ENCODE measurements at places on chromosomes 6 and 20.

GRCh38 chr6:158024566-158025297 is 43.1 kb downstream of the SYNJ2 start:
- no peak for DNase-seq

GRCh38 chr6:74568861-74569260 is 637.0 kb downstream of the COL12A1 start:
- DNase-seq, result no peak

DNA sequence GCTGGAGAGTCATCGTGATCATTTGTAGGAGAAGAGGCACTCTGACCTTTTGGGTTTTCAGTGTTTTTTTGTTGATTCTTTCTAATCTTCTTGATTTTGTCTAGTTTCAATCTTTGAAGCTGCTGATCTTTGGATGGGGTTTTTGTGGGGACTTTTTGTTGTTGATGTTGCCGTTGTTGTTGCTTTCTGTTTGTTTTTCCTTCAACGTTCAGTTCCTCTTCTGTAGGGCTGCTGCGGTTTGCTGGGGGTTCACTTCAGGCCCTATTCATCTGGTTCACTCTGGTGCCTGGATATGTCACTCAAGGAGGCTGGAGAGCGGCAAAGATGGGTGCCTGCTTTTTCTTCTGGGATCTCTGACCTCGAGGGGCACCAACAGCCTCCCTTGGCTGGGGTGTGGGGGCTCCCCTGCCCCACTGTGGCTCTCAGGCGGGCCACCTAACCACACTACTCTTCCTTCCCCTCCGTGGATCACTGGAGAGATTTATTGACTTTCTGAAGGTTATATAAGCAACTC is 21.5 kb upstream of the TMEM244 start:
- no peak for DNase-seq

DNA sequence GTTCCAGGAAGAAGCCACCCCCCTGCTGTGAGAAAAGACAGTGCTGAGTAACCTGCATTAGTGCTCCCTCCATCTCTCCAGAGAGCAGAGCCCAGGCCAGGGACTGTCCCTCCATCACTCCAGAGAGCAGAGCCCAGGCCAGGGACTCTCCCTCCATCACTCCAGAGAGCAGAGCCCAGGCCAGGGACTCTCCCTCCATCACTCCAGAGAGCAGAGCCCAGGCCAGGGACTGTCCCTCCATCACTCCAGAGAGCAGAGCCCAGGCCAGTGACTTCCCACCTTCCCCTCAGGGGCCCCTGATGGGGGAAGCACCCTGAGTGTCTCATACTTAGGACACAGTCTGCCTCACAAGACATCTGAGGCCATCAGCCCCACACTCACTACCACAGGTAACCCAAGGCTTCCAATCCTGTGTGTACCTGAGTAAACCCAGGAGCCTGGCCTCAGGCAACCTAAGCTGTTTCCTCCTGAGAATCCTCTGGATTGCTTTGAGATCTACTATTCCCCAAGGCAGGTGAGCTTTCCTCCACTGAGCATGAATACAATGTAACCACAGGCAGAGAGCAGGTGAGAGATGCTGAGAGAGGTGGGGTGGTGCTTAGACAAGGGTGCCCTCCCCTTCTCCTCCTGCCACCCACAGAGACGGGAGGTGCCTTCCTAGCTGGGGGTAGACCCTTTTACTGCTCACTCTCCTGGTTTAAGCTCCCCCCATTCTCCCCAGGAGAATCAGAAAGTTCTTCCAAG is 4.9 kb downstream of the TBXT start:
- DNase-seq, result no peak

DNA sequence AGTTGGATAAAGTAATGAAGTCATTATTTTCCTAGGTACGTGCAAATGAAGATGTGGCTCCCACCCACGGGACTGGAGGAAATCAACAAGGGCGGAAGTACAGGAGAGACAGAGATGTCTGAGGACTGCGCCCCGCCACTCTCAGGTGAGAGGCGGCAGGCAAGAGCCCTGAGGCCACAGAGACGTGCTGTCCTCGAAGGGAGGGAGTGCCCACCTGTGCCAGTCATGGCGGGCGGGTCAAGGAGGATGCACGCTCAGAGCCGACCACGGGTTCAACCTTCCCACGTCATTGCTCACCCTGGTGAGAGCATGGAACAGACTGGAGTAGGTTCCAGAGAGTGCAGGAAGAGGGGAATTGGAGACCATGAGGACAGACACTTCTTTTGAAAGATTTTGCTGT is 12.7 kb downstream of the CST8 start:
- no peak for DNase-seq

DNA sequence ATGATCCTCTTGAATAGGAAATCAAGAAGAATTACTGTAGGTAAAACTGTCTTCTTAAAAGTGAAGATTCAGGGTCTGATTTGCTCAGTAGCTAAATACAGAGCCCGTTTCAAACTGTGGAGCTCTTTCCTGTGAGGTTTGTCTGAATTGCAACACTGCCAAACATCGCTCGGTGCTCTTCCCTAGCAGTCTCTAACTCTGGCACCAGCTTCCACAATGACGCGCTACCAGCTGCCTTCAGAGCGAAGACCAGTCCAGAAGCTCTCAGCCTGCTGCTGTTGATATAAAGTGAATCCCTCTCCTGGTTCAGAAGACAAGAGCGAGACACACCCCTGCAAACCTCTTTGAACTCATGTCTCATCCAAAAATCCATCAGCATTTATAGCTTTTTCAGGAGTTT is 447.0 kb downstream of the LMBRD1 start:
- no peak for DNase-seq

DNA sequence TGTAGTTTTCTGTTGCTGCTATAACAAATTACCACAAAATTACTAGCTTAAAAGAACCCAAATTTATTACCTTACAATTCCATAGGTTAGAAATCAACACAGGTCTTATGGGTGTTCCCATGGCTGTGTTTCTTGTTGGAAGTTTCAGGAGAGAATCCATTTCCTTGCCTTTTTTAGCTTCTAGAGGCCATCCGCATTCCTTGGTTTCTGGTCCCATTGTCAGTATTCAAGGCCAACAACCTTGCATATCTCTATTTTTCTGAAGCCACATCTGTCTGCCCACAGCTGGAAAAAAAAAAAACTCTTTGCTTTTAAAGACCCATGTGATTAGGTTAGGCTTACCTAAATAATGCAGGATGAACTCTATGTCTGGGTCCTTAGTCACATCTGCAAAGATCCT is 129.7 kb upstream of the SAMD5 start:
- no peak for DNase-seq

- no peak for DNase-seq
Measured at GRCh38 chr20:40262219-40262618, 426.8 kb downstream of the MAFB start.

DNA sequence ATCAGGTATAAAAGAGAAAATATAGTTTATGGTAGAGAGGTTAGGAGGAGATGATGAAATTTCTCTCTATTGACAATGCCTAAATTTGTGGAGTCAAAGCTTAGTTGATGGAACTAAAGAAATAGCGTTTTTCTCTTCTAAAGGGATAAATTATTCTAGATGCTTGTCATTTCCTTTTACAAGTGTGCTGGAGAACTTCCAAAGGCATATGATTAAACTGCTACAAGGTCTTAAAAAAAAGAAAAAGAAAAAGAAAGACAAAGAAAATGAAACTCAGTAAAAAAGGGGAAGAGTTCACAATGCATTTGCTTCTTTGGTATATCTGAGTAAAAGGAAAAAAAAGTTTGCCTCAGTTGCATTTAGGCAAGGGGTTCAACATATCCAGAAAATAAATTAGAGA is 499.8 kb upstream of the PTCHD4 start:
- DNase-seq, result peak; percentile 43

DNA sequence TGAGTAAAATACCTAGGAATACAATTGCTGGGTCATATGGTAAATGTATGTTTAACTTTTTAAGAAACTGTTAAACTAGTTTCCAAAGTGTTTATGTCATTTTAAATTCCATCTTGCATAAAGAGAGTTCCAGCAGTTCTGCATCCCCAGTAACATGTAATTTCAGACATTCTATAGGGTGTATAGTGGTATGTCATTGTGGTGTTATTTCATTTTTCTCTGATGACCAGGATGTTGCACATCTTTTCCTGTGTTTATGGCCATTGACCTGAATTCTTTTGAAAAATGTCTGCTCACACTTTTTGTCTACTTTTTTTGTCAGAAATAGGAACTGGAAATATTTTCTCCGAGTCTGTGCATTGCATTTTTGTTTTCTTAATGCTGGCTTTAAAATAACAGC is 128.9 kb downstream of the TMEM200A start:
- peak; percentile 28 for DNase-seq

- peak; percentile 66 for DNase-seq
Measured at GRCh38 chr6:52547647-52548352, 29.1 kb downstream of the TRAM2 start.

- no peak for DNase-seq
Measured at GRCh38 chr6:9943986-9944385, 470.9 kb downstream of the TFAP2A start.

DNA sequence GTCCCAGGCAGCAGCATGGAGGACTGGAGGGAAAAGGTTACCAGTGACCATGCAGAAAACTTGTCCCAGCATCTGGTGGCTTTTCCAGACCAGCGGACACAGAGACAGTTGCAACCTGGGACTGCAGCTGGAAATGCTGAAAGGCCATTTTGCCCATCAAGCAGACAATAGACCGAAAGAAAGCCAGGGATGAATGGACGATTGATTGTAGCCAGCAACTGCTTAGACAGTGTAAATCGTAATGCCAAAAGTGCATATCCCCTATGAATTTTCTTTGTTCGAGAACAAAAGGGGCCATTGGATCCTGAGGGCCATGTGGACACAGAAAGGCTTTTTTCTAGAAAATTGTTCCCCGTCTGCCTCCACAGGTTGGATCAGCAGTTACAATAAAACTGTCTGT is 115.7 kb downstream of the MBOAT1 start:
- no peak for DNase-seq

GRCh38 chr6:79868098-79868722 is 79.1 kb downstream of the ELOVL4 start:
- peak; percentile 75 for DNase-seq

- no peak for DNase-seq
Measured at GRCh38 chr20:23135449-23136420, 49.6 kb upstream of the CD93 start.

- DNase-seq, result peak; percentile 94
Measured at GRCh38 chr6:153090241-153090930, 40.7 kb downstream of the RGS17 start.

DNA sequence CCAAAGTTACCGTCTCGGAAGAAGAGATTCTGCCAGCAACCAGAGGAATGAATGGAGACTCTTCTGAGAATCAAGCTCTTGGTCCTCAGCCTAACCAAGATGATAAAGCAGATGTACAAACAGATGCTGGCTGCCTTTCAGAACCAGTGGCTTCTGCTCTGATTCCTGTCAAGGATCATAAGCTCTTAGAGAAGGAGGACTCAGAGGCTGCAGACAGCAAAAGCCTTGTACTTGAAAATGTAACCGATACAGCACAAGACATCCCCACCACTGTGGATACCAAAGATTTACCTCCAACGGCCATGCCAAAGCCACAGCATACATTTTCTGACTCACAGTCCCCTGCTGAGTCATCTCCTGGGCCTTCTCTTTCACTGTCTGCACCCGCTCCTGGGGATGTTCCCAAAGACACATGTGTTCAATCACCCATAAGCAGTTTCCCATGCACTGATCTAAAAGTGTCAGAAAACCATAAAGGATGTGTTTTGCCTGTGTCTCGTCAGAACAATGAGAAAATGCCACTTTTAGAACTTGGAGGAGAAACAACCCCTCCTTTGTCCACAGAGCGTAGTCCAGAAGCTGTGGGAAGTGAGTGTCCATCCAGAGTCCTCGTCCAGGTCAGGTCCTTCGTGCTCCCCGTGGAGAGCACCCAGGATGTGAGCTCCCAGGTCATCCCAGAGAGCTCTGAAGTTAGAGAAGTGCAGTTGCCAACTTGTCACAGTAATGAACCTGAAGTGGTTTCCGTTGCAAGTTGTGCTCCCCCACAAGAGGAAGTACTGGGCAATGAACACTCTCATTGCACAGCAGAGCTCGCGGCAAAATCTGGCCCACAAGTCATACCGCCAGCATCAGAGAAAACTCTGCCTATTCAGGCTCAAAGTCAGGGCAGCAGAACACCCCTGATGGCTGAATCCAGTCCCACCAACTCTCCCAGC is 109.6 kb downstream of the RTN4IP1 start:
- peak; percentile 100 for DNase-seq

DNA sequence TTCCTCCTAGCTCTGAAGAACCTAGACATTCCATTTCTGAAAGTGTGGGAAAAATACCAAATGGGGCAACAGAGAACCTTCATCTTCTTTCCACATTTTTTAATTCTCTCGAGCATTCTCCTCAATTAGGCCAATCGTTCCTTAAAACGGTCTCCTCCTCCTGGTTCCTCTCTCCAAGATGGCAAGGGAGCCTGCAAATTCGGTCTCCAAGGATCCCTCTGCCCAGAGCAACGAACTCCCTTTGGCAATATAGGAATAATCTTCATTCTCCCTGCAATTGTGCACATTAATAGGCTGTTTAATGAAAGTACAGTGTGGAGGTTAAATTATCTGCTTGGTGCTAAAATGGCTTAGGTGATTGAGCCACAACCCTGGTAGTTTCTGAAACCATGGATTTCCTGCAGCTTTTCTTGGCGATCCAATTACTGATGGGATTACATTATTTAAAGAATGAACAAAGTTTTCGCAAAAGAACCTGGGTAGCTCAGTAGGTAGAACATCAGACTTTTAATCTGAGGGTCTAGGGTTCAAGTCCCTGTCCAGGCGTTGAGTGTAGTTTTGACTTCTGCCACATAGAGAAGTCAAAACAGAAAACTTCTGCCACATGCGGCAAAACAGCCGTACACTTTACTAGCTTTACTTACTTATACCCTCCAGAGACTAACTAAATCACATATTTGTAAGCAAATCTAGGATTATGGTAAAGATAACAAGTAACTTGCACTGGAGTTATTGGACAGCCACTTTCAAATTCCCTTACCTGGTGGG is 102.9 kb upstream of the ZNF184 start:
- DNase-seq, result peak; percentile 43

DNA sequence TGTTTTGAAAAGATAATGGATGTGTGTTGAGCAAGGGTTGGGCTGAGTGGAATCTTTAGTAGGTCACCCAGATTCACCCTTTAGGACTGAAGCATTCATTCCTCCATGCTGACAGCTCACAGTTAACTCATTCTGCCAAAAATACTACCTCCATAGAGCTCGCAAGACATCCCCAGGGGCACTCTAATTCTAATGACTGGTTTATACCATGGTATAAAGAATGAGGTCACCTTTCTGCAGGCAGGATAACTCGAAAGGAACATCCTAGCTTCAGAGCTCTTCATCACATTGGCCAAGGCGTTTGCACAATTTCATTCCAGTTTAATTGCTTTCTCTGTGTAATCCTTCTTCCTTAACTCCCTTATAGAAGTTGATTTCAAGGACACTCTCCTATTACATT is 1257.2 kb upstream of the EYS start:
- DNase-seq, result no peak

DNA sequence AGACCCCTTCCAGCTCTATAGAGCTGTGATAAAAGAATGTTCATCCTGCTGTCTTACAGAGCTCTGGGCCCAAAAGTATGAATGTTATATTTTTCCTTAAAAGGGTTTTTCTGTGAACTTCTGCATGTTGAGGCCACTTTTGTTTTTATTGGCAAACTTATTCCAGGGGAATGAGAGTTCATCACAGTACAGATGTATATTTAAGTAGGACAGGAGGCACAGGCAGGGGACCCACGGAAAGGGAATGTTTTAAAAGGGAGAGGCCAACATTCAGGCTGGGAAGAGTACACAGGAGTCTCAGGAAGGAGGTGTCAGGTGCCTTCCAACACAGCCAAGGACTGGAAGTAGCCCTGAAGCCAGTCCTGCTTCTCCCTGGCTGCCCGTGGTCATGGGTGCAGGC is 148.4 kb downstream of the EYA2 start:
- no peak for DNase-seq

- no peak for DNase-seq
Measured at GRCh38 chr6:44503471-44503870, 116.0 kb downstream of the CDC5L start.

GRCh38 chr6:112010328-112010727 is 43.6 kb upstream of the CCN6 start:
- no peak for DNase-seq
